Lower lobe of right lung (tissue), 2 donors: ENCODE measurements at places on chromosomes 1 and 21.

DNA sequence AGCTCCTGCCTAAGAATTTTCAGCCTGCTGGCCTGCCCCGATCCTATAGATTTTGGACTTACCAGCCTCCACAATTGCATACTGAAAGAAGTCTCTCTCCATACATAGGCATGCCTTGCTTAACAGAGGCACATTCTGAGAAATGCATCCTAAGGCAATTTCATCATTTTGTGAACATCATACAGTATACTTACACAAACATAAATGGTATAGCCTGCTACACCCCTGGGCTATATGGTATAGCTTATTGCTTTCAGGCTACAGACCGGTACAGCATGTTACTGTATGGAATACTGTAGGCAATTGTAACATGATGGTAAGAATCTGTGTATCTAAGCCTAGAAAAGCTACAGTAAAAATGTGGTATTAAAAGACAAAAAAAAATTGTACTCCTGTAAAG is 174.7 kb downstream of the NRIP1 start:
- DNase-seq = no peak

- DNase-seq = no peak
Measured at GRCh38 chr1:23601968-23602876, 42.9 kb upstream of the ID3 start.

DNA sequence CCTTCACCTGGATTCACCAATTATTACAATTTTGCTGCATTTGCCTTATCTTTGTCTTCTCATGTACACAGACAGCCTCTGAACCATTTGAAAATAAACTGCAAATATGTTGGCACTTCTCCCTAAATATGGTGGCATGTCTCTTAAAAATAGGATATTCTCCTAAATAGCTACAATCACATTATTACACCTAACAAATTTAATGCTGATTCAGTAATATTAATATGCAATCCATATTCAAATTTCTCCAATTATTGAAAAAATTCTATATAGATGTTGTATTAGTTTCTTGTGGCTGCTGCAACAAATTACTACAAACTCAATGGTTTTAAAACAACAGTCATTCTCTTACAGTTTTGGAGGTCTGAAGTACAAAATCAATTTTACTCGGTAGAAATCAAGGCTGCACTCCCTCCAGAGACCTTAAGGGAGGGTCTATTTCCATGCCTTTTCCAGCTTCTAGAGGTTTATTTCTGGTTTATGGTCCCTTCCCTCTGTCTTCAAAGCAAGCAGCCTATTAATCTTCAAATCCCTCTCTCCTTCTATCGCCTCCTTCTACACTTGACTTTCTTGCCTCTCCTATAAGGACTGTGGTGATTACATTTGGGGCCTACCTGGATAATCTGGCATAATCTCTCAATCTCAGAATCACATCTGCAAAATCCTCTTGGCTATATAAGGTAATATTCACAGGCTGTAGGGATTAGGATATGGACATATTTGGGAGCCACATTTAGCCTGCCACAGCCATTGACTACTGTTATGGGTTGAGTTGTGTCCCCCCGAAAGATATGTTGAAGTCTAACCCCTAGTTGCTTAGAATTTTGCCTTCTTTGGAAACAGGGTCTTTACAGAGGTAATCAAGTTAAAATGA is 52.5 kb upstream of the BOLA1 start:
- DNase-seq = no peak

DNA sequence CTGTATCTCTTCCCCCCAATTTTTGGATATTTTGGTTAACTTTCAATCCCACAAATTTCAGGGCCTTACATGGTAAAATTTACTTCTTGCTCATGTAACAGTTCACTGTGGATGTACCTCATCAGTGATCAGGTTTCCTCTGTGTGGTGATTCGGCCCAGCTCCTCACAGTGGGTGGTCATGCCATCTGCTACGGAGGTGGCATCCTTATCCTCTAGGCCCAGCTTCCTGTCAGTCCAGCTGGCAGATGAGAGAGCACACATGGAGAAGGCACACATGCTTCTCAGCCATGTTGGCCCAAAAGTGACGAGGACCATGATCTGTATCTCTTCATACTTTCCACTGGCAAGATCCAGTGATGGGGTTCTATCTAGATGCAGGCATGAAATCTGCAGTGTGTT is 27.2 kb downstream of the PCBP3 start:
- DNase-seq = no peak

DNA sequence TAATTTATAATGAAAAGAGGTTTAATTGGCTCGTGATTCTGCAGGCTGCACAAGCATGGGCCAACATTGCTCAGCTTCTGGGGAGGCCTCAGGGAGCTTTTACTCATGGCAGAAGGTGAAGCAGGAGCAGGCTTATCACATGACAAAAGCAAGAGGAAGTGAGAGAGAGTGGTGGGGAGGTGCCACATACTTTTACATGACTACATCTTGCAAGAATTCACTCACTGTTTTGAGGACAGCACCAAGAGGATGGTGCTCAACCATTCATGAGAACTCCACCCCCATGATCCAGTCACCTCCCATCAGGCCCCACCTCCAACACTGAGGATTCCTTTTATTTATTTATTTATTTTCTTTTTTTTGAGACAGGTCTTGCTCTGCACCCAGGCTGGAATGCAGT is 5.5 kb upstream of the PLEKHM2 start:
- DNase-seq = no peak
